ENCODE measurements at places on chromosomes 11 and 22. TPM values are rescaled to one million over a fixed set of nuclear protein-coding genes. Genes with fewer than 3 reads are reported as not detected.

DNA sequence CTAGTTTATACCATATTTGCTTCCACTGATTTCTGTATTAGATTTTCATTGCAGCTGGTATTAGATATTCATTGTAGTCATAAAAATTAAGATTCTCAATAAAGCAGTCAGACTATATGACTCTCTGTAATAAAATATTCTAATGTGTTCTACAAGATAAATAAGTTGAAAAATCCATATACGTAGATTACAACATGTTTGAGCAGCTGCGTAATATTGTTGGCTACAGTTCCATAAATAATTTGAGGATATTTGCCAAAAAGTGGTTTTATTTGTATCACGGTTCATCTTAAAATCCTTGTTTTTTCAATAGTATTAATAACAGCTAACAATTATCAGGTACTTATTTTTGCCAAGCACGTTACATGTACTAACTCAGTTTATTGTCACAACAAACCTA is 668.6 kb upstream of the CCDC90B start:
- no peaks in the 10 kb centered on the region for H3K4me1 ChIP-seq
- no peak overlapping the region for H3K27ac ChIP-seq
- H3K36me3 ChIP-seq: no peaks in the 10 kb centered on the region
- no peak overlapping the region for H3K4me3 ChIP-seq

GRCh38 chr11:46427364-46427763 is 35.8 kb upstream of the CHRM4 start:
- no peaks in the 10 kb centered on the region for H3K27me3 ChIP-seq
- H3K4me1 ChIP-seq: no peaks in the 10 kb centered on the region
- no peak for DNase-seq
- peaks cover 8% of the 10 kb centered on the region for H3K36me3 ChIP-seq

DNA sequence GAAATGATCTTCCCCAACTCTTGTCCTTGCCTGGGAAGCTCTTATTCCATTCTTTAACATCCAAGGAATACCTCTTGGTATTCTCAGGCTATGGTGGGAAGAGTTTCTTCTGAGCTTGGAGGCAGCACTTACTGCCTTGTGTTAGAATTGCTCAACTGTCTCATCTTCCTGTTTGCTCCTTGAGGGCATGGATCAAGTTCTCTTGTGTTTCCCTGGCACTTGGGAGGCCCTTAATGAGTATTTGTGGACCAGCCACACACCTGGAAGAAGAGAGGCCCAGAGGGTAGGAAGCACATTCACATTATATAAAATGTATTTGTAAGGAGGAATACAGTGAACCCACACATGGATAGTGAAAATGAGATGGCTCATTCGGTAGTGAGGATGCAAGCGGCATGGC is 3.4 kb upstream of the SORL1-AS1 start:
- no peak overlapping the region for H3K4me3 ChIP-seq
- H3K27ac ChIP-seq: no peak overlapping the region

DNA sequence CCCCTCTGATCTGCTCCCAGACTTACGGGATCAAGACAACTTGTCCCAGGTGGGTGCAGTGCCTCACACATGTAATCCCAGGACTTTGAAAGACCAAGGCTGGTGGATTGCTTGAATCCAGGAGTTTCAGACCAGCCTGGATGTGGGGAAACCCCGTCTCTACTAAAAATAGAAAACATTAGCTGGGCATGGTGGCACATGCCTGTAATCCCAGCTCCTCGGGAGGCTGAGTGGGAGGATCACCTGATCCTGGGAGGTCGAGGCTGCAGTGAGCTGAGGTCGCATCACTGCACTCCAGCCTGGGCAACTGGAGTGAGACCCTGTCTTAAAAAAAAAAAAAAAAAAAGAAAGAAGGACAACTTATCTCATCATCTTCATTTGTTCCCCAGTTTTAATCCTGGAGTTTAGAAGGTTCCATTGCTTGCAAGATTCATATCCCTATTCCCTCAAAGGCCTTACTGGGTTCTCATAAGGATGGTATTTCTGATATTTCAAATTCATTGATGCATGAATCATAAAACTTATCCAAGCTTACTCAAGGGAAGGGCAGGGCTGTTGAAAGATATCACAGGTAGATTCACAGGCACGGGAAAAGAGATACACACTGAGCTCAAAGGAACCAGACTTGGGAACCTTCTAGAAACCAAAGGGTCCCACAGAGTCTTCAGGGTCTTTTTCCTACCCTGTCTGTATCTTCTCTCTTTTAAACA is 14.6 kb downstream of the ENDOD1 start:
- H3K27ac ChIP-seq: no peak overlapping the region
- H3K4me3 ChIP-seq: no peak overlapping the region
- peaks cover 33% of the 10 kb centered on the region for H3K4me1 ChIP-seq
- H3K36me3 ChIP-seq: no peaks in the 10 kb centered on the region
- DNase-seq: peak; percentile 70
- H3K27me3 ChIP-seq: no peaks in the 10 kb centered on the region

- DNase-seq: no peak
- H3K27ac ChIP-seq: no peak overlapping the region
- H3K4me3 ChIP-seq: no peak overlapping the region
- no peaks in the 10 kb centered on the region for H3K36me3 ChIP-seq
Measured at GRCh38 chr11:111417766-111418435, 38.8 kb upstream of the POU2AF1 start.

DNA sequence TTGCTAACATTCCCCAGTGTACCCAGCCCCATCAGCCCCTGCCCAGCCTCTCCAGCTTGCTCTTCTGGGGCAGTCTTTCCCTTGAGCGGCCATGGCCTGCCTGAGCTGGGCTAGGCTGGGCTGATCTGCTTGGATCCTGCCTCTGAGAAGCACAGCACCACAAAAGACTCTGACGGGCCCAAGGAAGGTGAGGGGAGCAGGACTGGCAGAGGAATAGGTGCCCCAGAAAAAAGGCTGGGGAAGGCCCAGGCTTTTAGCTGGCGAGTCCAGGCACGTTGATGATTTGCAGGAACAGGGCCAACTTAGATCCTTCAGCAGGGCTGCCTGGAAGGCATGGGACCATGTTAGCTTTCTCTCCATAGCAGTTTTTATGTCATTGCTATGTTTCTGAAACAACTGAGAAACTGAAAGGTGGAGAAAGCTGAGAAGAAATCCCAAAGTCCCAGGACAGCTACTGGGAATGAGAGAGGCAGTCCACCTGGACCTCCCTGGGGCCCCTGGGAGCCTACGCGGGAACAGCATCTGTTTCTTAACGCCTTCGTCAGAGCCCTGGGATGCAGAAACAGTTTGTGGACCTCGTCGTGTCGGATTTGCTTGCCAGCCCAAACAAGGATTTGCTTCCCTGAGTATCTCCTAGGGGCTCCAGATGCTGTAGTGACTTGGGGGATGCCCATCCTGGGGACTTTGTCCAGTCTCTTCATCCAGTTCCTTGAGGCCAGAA is 24.4 kb upstream of the FXYD6 start:
- no peak for DNase-seq
- no peak overlapping the region for H3K4me3 ChIP-seq
- H3K4me1 ChIP-seq: no peaks in the 10 kb centered on the region
- H3K36me3 ChIP-seq: no peaks in the 10 kb centered on the region
- no peak overlapping the region for H3K27ac ChIP-seq
- no peaks in the 10 kb centered on the region for H3K27me3 ChIP-seq

GRCh38 chr22:44316393-44317122 is 3.8 kb upstream of the SHISAL1 start:
- H3K27me3 ChIP-seq: no peaks in the 10 kb centered on the region
- no peak overlapping the region for H3K27ac ChIP-seq
- no peaks in the 10 kb centered on the region for H3K36me3 ChIP-seq
- H3K4me3 ChIP-seq: no peak overlapping the region
- no peak for DNase-seq
- H3K4me1 ChIP-seq: peaks cover 9% of the 10 kb centered on the region

TP53I11 gene
- 1.1 TPM for total RNA-seq

- H3K4me3 ChIP-seq: no peak overlapping the region
- no peak overlapping the region for H3K27ac ChIP-seq
- no peaks in the 10 kb centered on the region for H3K36me3 ChIP-seq
- H3K27me3 ChIP-seq: no peaks in the 10 kb centered on the region
- H3K4me1 ChIP-seq: peaks cover 2% of the 10 kb centered on the region
Measured at GRCh38 chr11:102626676-102627075, 1.5 kb upstream of the MMP20 start.

DNA sequence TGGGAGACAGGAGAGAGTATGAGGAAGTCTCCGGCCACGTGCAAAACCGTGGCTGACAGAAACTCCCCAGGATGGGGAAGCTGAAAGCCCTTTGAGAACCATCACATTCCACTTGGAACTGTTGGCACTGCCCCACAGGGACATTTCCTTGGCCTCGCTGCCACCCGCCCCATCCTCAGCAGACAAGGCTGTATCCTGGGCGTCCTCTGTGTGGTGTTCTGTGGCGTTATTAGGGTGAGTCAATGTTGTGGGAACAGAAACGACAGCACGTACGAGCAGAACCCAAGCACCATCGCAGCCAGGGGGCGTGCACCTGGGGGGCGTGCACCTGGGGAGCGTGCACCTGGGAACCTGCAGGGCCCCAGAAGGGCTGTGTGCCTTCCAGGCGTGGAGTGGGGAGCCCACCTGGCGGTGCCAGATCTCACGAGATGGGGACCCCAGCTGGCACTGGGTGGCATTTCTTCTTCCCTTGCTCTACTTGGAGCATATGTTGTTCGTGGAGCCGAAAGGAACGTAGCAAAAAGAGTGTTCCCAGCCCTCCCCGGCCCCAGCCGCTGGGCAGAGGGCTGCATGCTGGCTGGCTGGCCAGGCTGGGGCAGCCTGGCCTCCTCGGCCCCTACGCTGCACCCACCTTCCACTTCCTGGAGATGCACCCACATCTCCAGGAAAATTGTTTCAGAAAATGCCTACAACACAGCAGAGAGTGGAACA is 35.4 kb downstream of the NFAM1 start:
- H3K4me1 ChIP-seq: peaks cover 11% of the 10 kb centered on the region
- peak; percentile 16 for DNase-seq
- no peak overlapping the region for H3K27ac ChIP-seq

DNA sequence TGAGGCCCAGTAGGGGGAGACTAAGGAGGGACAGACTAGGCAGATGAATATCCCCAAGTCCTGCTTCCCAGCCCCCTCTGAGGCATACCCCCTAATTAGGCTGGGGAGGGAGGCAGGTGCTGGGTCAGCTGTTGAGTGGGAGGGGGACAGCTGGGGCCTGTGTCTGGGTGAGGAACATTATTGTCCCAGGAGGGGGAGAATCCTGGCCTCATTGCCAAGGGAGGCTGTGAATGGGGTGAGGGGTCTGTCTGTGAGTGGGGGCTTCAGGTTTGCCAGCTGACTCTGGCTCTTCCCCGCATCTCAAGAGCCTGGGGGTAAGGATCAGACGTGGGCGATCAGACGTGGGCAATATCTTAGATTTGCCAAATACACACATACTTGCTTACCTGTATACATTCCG is 2.1 kb downstream of the INPPL1 start:
- H3K27ac ChIP-seq: no peak overlapping the region
- H3K4me3 ChIP-seq: no peak overlapping the region
- peaks cover 22% of the 10 kb centered on the region for H3K4me1 ChIP-seq
- H3K27me3 ChIP-seq: no peaks in the 10 kb centered on the region

DNA sequence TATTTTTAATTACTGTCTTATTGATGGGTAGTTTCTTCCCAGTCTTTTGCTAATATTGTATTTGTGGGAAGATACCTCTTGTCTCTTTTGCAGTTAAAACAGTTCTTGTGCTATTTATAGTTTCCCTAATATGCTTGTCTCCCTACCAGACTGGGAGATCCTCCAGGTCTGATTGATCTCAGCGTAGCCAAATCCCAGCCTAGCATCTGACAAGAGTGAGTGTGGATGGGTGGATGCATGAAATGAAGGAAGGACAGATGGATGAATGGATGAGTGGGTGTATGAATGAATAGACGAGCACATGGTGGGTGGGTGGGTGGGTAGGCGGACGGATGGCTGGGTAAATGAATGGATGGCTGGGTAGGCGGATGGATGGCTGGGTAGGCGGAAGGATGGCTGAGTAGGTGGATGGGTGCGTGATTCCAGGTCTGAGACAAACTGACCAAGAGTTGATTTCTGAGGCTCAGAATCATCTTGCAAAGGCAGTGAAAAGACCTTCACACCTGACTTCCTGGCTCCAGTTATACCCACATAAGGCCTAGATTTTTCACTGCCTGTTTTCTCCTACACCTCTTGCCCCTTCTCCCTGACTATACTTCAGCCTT is 11.4 kb downstream of the DNAJB13 start:
- H3K4me3 ChIP-seq: no peak overlapping the region
- H3K27me3 ChIP-seq: no peaks in the 10 kb centered on the region
- no peak overlapping the region for H3K27ac ChIP-seq
- H3K4me1 ChIP-seq: no peaks in the 10 kb centered on the region

DNA sequence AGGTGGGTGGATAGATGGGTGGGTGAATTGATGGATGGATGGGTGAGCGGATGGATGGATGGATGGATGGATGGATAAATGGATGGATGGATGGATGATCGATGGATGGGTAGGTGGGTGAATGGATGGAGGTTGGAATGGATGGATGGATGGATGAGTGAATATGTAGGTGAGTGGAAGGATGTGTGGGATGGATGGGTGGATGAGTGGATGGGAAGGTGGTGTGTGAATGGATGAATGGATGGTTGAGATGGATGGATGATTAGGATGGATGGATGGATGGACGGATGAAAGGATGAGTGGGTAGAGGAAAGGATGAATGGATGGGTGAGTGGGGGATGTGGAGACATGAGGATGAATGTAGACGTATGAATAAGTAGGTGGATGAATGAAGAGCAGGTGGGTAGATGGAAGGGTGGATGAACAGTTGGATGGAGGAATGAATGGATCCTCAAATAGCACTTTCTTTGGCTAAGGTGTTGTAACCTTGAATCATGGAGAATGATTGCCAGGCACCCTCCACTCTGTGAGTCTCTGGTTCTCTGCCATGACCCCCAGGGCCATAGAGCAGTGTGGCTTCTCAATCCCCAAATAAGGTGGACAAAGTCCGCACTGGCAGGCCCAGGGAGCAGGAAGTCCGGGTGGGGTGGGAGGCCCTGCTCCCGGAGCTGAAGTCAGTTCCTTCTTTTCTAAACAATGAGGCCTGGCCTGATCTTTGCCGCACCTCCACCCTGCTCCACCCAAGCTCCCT is 36.9 kb downstream of the IGF2 start:
- H3K36me3 ChIP-seq: no peaks in the 10 kb centered on the region
- 0 out of 2 replicates have a peak, but pooled peaks cover 7% of the 10 kb centered on the region for H3K27me3 ChIP-seq
- H3K4me1 ChIP-seq: no peaks in the 10 kb centered on the region
- no peak for DNase-seq
- H3K4me3 ChIP-seq: no peak overlapping the region
- H3K27ac ChIP-seq: no peak overlapping the region

MYEOV gene
- total RNA-seq: 232 TPM

DNA sequence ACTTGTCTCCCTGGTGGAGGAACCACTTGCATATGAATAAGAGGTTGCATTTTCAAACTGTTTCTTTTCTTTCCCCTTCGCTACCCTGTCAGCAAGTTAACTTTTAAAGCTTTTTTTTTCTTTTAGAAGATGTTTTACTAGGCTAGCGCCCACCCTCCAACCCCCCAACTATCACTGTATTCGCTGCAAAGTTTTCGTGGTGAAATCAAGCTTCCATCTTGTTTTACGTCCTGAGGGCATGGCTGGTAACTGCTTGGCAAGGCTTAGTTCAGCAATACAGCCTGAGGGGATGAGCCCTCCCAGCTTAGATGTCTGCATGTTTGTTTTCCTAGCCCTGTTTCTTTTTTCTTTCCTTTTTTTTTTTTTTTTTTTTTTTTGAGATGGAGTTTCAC is 1359.3 kb downstream of the LRRC4C start:
- H3K27ac ChIP-seq: no peak overlapping the region
- no peak for DNase-seq
- H3K36me3 ChIP-seq: no peaks in the 10 kb centered on the region
- no peaks in the 10 kb centered on the region for H3K4me1 ChIP-seq
- H3K27me3 ChIP-seq: no peaks in the 10 kb centered on the region
- H3K4me3 ChIP-seq: no peak overlapping the region

Measured in PC-9 (cell line).